ENCODE measurements at places on chromosomes 11 and 22.
A peak's percentile ranks its signal among the peaks of the same experiment; 100 is the strongest.

- no peak for DNase-seq
Observed at GRCh38 chr11:68973219-68973618, 7.6 kb downstream of the MRGPRD start.

DNA sequence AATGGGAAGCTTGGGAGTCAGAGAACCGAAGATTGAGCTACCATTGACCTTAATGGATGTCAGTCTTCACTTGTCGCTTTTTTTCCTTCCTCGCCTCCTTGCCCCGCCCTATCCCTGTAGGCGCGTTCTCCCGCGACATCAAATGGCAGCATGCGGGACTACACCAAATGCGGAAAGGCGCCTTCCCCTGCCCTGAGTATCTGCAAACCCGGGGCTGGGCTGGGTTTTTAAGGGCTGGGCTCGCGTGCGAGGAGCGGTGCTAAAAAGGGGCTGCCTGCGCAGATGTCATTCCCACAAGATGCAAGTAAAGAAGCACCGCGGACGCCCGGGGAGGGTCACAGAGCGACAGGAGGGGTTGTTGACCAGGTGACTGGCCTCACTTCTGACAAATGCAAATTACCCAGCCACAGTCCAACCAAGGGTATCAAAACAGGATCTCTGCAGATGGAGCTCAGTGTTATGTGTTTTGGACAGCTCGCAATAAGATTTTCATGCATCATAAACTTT, 4.7 kb upstream of the FAM111B start:
- peak; percentile 82 for DNase-seq

- DNase-seq = peak; percentile 68
Observed at GRCh38 chr11:101129203-101129943, at the start of gene PGR. TSS of gene PGR (minus strand) at chr11:101129813. CDS start at chr11:101129070, 743 bp downstream.

DNA sequence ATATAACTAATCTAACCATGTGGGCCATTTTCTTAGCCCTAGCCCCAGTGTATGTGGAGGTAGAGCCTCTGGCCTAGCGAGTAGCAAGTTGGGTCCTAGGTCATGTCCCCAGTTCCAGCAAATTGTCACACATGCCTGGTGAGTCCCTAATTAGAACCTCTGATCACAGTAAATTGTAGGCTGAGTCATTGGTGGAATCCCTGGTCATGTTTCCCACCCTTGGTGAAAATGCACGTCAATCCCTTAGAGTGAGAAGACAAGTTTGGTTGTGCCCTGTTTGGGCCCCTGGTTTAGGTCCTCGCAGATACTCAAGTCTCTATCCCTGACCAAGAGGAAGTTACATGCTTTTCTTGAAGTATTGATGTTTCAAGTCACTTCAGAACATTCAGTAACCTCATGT, 46.7 kb downstream of the ATM start:
- no peak for DNase-seq

DNA sequence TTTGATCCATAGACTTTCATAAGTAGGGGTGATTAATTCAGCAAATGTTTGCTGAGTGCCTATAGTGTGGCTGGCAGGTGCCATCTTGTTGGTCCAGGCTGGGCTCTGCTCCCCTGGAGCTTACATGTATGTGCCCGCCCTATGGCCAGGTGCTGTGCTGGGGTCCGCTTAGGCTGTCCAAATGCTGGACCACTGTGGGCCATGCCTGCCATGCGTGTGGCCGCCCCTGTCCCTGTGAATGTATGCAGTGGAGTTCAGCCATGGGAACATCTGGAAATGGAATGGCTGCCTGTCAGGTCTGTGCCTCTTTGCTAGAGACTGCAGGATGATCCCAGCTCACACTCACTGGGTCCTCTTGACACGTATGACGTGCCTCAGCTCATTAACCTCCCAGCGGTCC, 594.6 kb downstream of the TBC1D22A start:
- DNase-seq = no peak

DNA sequence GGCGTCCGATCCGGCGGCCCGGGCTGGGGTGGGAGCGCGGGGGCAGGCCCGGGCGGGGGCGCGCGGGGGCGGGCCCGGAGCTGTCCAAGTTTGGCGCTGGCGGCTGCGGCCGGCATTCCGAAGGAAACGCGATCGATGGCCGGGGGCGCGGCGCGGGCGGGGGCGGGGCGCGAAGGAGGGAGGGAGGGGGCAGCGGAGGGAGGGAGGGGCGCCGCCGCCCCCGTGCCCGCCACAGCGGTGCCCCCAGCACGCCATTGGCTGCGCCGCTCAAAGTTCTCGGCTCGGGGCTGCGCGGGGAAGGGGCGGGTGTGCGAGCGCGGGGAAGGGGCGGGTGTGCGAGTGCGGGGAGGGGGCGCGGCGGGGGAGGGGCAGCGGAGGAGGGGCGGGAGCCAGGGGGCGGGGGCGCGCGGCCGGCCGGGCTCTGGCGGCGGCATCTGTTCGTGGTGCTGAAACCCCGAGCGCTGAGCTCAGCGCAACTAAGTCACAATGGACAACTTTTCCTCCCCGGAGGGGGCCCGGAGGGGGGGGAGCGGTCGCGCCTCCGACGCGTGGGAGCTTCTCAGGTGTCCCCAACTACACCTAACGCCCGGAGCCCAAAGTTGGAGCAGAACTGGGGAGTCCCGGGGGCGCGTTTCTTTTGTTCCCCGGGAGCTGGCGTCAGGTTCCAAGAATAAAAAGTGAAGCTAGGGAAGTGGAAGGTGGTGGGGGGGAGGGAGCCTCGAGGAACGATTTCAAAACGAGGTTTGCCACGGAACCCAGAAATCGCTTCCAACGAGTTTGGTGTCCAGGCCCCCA, 2.2 kb downstream of the PHF21B start:
- DNase-seq = peak; percentile 90

DNA sequence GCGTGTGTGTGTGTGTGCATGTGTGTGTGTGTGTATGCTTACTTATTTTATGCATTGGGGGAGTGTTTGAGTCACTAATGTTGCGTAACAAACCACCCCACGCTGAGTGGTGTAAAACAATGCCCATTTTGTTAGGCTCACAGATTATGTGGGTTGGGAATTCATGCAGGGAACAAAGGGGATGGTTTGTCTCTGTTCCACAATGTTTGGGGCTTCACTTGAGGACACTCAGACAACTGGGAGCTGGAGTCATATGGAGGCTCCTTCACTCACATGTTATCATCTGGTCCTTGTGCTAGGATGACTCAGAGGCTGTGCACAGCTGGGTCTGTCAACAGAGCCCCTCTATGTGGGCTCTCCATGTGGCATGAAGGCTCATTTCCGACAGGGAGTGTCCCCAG, 51.3 kb upstream of the LARGE1 start:
- no peak for DNase-seq

DNA sequence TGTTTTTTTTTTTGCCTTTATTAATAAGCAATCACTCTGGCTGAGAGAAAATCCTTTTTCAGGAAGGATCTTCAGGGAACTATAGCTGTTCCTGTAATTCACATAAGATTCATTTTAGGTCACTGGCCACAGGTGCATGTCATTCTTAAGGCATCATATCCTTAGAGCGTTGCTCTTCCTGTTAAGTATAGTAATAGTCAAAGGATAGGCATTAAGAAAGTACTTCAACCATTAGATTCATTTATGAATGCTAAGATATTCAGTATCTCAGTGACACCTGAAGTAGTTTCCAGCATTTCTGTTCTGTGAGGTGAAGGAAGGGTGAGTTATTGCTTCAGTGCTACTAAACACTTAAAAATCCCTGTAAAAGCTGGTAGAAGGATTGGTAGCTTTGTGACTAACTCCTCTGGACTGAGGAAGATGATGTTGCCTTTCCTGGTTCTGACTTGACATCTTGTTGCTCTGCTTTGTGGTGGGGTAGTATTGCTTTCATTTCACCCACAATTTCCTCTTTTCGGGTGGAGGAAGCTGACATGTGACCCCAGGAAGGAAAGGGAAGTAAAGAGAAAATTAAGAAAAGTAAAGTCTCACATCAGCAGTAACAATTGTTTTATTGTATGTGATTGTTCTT, 34.7 kb downstream of the RNF169 start:
- DNase-seq = no peak

- no peak for DNase-seq
Observed at GRCh38 chr11:129490004-129490403, 114.4 kb downstream of the BARX2 start.

DNA sequence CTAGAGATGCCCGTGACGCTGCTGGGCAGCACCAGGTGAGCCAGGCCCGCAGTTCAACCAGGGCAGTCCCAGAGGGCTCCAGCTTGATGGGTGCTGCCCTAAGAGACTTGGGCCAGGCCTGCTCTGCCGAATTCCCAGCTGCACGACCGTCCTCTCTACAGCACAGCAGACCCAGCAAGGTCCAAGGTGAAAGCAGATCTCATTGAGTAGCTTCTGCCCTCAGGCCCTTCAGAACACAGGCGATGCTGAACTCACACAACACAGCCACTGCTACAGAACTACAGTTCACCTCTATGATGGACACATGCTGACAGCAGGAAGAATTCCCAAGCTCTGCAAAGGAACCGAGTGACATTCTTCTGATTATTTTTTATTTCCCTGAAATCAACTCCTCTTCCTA, 81.6 kb downstream of the MICAL3 start:
- no peak for DNase-seq

- no peak for DNase-seq
Observed at GRCh38 chr11:125916683-125917347, 12.5 kb downstream of the DDX25 start.

DNA sequence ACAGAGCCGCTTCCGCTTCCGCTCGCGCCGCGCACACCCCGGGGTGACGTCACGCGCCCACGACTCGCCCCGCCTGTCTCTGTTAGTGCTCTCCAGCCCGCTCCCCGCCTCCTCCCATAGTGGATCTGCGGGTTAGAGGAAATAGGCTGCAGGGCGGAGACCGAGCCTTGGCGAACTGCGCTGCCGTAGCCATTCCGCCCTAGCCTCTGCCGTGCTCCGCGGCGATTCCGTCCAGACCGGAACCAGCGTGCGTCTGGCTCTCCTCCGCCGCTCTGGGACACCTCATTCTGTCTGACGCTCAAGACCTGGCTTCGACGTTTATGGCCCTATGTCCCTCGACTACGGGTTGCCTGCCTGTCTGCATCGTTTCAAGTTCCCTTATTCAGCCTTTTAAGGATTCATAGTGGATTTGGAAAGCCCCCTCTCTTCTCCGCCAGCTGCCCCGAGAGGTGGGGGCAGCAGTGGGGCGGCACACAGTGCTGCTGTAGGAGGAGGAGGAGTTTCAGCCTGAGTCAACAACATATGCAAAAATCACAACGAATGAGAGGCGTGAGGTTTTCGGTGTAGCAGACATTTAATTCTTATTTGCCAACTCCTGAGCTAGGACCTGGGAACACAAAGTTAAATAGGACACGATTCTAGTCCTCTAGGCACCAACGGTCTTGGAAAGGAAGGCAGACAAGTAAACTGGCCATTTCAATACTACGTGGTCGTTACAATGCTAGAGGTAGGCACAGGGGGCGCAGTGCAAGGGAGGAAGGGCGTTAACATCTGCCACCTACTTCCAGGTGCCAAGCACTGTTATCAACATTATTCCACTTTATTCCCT, at the start of gene TAF10:
Gene TAF10, minus strand, starts transcription at position 4 of the 829 bp plus-strand sequence. CDS start 27 bp downstream, outside the sequence.
- peak; percentile 95 for DNase-seq

DNA sequence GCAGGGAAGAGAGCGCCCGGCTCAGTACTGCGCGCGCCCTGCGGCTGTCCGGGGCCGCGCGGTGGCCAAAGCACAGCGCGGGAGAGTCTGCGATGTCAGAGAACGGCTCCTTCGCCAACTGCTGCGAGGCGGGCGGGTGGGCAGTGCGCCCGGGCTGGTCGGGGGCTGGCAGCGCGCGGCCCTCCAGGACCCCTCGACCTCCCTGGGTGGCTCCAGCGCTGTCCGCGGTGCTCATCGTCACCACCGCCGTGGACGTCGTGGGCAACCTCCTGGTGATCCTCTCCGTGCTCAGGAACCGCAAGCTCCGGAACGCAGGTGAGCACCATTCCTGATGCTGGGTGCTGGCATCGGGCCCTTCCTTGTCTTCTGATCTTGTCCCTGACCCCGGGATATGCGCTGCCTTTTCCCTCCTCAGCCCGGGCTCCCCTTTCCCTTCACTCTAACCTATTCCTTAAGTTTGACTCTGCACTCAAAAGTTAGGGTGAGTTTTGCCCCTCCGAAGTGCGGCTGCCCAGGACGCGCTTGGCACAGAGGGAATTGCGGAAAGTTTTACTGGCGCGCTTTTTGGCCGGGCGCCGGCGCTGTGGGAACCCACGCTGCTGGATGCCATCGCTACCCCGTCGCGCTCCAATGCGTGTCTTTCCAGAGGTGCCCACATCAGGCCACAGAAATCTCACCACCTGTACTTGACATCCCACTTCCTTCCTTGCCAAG, at the start of gene MTNR1B:
Gene MTNR1B, plus strand, starts transcription at position 18 of the 714 bp plus-strand sequence. Its CDS starts 75 bp downstream, at position 93.
- no peak for DNase-seq

- no peak for DNase-seq
Observed at GRCh38 chr11:11973866-11974265, 34.6 kb downstream of the DKK3 start.

GRCh38 chr11:74208507-74208906, 37.4 kb downstream of the PPME1 start:
- no peak for DNase-seq

- DNase-seq = no peak
Observed at GRCh38 chr22:30430933-30431332, 5.4 kb downstream of the MTFP1 start.

DNA sequence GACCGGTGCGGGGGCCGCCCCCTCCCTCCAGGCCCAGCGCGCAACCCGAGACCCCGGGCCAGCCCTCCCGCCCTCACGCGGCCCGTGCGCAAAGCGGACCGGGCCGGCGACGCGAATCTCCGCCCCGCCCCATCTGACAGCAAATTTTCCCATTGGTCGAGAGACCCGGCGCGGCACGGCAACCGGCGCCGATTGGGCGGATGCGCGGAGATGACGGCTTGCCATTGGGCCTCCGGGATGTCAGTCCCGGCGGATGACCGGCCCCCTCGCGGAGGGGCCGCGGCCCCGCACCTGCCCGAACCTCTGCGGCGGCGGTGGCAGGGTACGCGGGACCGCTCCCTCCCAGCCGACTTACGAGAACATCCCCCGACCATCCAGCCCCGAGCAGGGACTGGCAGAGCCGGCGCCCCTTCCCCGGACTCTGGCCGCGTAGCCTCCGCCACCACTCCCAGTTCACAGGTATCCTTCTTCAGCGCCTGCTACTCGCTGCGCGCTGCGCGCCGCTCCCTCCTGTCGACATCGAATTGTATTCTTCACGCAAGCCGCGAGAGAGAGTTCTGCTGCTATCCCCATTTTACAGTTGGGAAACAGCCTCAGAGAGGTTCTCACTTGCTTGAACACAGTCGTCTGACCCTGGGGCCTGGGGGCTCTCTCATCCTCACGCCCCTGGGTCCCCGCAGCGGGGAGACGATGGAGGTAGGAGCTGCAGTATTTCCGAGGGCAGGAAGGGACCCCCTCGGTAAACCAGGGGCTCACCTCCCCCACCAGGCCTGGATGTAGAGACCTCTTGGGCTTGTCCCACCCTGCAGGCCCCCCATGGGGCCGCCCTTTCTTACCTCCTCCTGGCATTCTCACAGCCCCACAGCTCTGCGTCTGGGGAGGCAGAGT, at the start of gene ARVCF:
Gene ARVCF, minus strand, starts transcription at position 90 of the 888 bp plus-strand sequence. CDS start 26,029 bp downstream, outside the sequence.
- peak; percentile 95 for DNase-seq
